ENCODE measurements at places on chromosomes 4 and X. TPM values are rescaled to one million over a fixed set of nuclear protein-coding genes. Genes with fewer than 3 reads are reported as not detected.
A peak's percentile ranks its signal among the peaks of the same experiment; 100 is the strongest.

GRCh38 chr4:99102634-99103033, 14.0 kb upstream of the ADH5 start:
- H3K27me3 ChIP-seq, result no peaks in the 10 kb centered on the region
- H3K27ac ChIP-seq, result no peak overlapping the region
- H3K4me1 ChIP-seq, result peaks cover 3% of the 10 kb centered on the region
- no peaks in the 10 kb centered on the region for H3K36me3 ChIP-seq

GRCh38 chr4:26647523-26648224, 63.8 kb downstream of the TBC1D19 start:
- no peaks in the 10 kb centered on the region for H3K36me3 ChIP-seq
- H3K4me3 ChIP-seq, result no peak overlapping the region
- no peaks in the 10 kb centered on the region for H3K27me3 ChIP-seq
- no peak for DNase-seq
- no peaks in the 10 kb centered on the region for H3K4me1 ChIP-seq
- H3K27ac ChIP-seq, result no peak overlapping the region

GRCh38 chr4:145936997-145937901, 1.4 kb downstream of the ZNF827 start:
- peaks cover 6% of the 10 kb centered on the region for H3K27me3 ChIP-seq
- H3K4me3 ChIP-seq, result peak overlapping the region; percentile 99
- H3K36me3 ChIP-seq, result peaks cover 8% of the 10 kb centered on the region
- DNase-seq, result peak; percentile 42
- H3K27ac ChIP-seq, result peak overlapping the region; percentile 95

- H3K27ac ChIP-seq, result no peak overlapping the region
- no peak for DNase-seq
- peaks cover 18% of the 10 kb centered on the region for H3K4me1 ChIP-seq
- peaks cover 32% of the 10 kb centered on the region for H3K27me3 ChIP-seq
- no peak overlapping the region for H3K4me3 ChIP-seq
These were observed 1.8 kb upstream of the RASL11B start for GRCh38 chr4:52860361-52860760.

DNA sequence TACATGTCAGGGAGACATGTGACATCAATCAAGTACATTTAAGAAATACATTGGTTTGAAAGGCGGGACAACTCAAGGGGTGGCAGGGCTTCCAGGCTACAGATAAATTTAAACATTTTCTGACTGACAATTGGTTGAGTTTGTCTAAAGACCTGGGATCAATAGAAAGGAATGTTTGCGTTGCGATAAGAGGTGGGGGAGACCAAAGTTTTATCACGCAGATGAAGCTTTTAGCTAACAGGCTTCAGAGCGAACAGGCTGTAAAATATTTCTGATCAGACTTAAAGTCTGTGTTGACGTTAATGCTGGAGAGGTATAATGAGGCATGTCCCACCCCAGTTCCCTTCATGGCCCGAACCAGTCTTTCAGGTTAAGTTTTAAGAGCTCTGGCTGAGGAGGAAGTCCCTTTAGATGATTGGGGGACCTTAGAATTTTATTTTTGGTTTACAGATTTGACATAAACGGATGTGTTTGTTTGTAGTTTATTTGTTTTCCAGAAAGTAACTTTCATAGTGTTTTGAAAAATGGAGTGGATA, 346.7 kb upstream of the RASGEF1B start:
- no peak for DNase-seq
- no peak overlapping the region for H3K27ac ChIP-seq
- no peaks in the 10 kb centered on the region for H3K4me1 ChIP-seq
- H3K4me3 ChIP-seq, result no peak overlapping the region
- peaks cover 6% of the 10 kb centered on the region for H3K27me3 ChIP-seq
- H3K36me3 ChIP-seq, result no peaks in the 10 kb centered on the region

DNA sequence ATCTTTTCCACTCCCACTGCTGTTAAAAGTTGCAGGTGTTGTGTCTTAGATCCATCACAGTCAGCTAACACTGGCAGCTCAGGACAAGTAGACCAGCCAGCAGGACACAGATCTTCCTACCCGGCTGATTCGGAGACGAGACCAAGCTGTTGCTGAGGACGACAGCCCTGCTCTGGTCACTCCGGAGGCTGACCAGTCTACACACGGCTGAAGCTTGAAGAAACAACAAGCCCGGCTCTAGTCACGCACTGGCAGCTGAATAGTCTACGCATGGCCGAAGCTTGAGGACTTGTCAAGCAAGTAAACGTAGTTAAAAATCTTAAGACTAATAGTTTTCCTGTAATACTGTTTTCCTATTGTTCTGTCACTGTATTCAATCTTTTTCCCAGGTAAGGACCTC, 1.8 kb downstream of the ACOX3 start:
- H3K4me1 ChIP-seq, result peaks cover 78% of the 10 kb centered on the region
- no peaks in the 10 kb centered on the region for H3K27me3 ChIP-seq

DNA sequence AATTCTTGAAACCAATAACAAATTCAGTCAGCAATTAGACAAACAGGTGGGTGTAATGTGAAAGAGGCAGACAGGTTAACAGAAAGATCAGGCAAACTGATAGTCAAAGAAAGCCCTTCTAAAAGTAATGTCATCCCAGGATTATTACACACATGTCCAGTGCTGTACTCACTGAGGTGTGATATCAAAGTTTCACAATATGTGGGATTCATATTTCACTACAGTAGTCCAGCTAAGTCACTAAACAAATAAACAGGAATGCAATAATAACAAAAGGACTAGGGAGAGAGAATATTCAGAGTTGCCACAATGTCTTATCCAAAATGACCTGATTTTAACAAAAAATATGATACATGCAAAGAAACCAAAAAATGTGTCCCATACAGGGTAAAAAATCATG, 787.5 kb downstream of the FSTL5 start:
- H3K27me3 ChIP-seq, result no peaks in the 10 kb centered on the region
- H3K4me1 ChIP-seq, result no peaks in the 10 kb centered on the region
- H3K27ac ChIP-seq, result no peak overlapping the region
- no peak for DNase-seq

- peak overlapping the region; percentile 51 for H3K4me3 ChIP-seq
- peaks cover 85% of the 10 kb centered on the region for H3K36me3 ChIP-seq
- no peaks in the 10 kb centered on the region for H3K27me3 ChIP-seq
- H3K4me1 ChIP-seq, result peaks cover 81% of the 10 kb centered on the region
- peak; percentile 75 for DNase-seq
These were observed 97.1 kb downstream of the NFKB1 start for GRCh38 chr4:102598086-102598761.

- no peaks in the 10 kb centered on the region for H3K36me3 ChIP-seq
- no peaks in the 10 kb centered on the region for H3K27me3 ChIP-seq
- no peaks in the 10 kb centered on the region for H3K4me1 ChIP-seq
- no peak overlapping the region for H3K4me3 ChIP-seq
These were observed 510.4 kb downstream of the ANKRD50 start for GRCh38 chr4:124202099-124202498.

- H3K36me3 ChIP-seq, result peaks cover 5% of the 10 kb centered on the region
- no peaks in the 10 kb centered on the region for H3K27me3 ChIP-seq
- H3K27ac ChIP-seq, result no peak overlapping the region
These were observed 52.6 kb downstream of the ZFYVE28 start for GRCh38 chr4:2365913-2366210.

The CYLC1 gene
- total RNA-seq, result not detected

The ATP2B3 gene
- not detected for total RNA-seq
